IPS DF 6.9 (cell line): ENCODE measurements at places on chromosomes 7 and 10.
A peak's percentile ranks its signal among the peaks of the same experiment; 100 is the strongest.

DNA sequence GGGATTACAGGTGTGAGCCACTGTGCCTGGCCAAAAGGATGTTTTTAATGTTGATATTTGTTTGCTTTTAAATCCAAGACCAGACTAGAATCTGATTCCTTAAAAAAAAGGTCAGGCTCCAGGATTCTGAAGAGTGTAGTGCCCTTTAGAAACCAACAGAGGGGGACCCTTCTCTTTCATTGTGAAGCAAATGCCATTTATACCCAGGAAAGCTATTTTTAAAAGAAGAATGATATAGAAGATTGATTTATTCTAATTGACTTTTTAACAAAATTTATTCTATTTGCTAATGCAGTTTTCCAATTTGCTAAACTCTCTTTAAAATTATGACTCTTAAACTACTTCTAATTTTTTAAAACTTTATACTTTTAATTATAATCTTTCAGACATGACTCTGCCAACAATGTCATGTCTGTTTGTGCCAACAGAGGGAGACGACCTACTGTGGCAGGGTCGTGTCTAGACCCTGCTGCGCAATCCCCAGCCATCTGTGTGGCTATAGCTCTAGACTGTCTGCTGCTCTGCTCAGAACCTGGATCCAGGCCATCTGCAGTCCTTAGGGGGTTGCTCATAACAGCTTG lies 201.0 kb upstream of the IMMP2L start:
- no peaks in the 10 kb centered on the region for H3K27me3 ChIP-seq
- no peaks in the 10 kb centered on the region; the same call in 1 of the 2 replicates for H3K36me3 ChIP-seq
- H3K4me1 ChIP-seq: no peaks in the 10 kb centered on the region
- H3K4me3 ChIP-seq: no peak overlapping the region
- no peak overlapping the region for H3K27ac ChIP-seq

- H3K27ac ChIP-seq: no peak overlapping the region
- no peaks in the 10 kb centered on the region for H3K36me3 ChIP-seq
- H3K27me3 ChIP-seq: no peaks in the 10 kb centered on the region
- no peaks in the 10 kb centered on the region for H3K4me1 ChIP-seq
- H3K4me3 ChIP-seq: no peak overlapping the region
These were observed 111.9 kb downstream of the NEBL start for GRCh38 chr10:20785174-20785573.

DNA sequence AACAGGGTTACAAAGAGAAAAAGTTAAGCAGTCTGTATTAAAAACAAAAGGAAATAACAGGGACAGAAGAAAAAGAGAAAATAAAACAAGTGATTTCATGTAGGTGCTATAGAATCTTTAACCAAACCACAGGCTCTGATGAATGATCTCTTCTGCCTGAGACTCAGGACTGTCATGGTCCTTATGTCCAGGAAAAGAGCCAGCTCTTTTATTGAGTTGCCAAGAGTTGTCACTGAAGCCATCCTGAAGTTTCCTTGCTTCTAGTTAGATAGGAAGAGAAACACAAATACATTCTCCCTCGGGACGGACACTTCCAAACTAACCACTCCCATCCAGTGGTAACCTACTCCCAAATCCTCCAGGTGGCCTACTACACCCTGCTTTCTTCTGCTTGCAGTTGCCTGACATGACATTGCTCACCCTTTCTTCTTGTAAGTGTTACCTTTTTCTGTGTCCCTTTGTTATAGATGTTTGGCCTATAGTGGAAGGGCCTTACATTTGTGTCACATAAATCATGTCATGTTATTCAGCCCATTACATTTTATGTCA lies 346.7 kb downstream of the NRG3 start:
- H3K27me3 ChIP-seq: no peaks in the 10 kb centered on the region
- H3K4me1 ChIP-seq: no peaks in the 10 kb centered on the region; the same call in 1 of the 2 replicates
- no peak overlapping the region for H3K27ac ChIP-seq
- no peak overlapping the region for H3K4me3 ChIP-seq

- no peak overlapping the region for H3K27ac ChIP-seq
- DNase-seq: no peak
- no peak overlapping the region for H3K4me3 ChIP-seq
These were observed 160.5 kb downstream of the ADAM12 start for GRCh38 chr10:126227762-126228134.

DNA sequence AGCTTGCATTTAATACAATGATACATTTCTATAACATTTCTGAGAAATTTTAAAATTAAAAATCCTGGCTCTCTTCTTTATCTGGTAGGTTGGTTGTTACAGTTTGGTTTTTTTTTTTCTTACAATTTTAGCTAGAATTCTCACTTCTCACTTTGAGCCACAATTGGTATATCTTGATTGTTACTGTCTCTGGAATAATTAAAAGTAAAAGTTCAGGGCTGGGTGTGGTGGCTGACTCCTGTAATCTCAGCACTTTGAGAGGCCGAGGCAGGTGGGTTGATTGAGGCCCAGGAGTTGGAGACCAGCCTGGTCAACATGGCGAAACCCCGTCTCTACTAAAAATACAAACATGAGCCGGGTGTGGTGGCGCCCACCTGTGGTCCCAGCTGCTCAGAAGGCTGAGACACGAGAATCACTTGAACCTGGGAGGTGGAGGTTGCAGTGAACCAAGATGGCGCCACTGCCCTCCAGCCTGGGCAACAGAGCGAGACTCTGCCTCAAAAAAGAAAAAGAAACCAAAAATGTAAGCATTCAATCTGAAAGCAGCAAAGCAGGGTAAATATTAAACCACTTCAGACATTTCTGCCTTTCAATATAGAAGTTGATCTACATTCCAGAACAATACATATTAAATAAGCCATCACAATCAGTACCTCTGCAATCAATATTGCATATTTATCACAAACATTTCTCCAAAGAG lies 88.6 kb upstream of the PFKP start:
- no peak overlapping the region for H3K4me3 ChIP-seq
- DNase-seq: no peak
- H3K4me1 ChIP-seq: no peaks in the 10 kb centered on the region
- no peak overlapping the region for H3K27ac ChIP-seq

- H3K36me3 ChIP-seq: peaks cover 31% of the 10 kb centered on the region
- no peak overlapping the region for H3K27ac ChIP-seq
- no peak overlapping the region for H3K4me3 ChIP-seq
- no peaks in the 10 kb centered on the region for H3K27me3 ChIP-seq
- DNase-seq: no peak
These were observed 2.0 kb downstream of the REPIN1 start for GRCh38 chr7:150370612-150371071.

GRCh38 chr10:103493916-103494877 lies 692 bp downstream of the NEURL1 start:
- no peak overlapping the region for H3K27ac ChIP-seq
- no peak for DNase-seq
- H3K27me3 ChIP-seq: peaks cover 16% of the 10 kb centered on the region
- H3K36me3 ChIP-seq: no peaks in the 10 kb centered on the region
- peak overlapping the region; percentile 73 for H3K4me3 ChIP-seq
